Stimulated activated CD4-positive, alpha-beta T cell treated with anti-CD3 and anti-CD28 coated beads, Interleukin-1b, Interleukin-23, amount 100 ng/mL, for 1 hour (primary cell): ENCODE measurements at places on chromosomes 3 and 15.

- DNase-seq: no peak
Measured at GRCh38 chr3:39273119-39273518, 6.7 kb downstream of the CX3CR1 start.

- DNase-seq: no peak
Measured at GRCh38 chr15:64614519-64614918, 154.1 kb downstream of the ZNF609 start.

- no peak for DNase-seq
Measured at GRCh38 chr3:143595456-143596077, 252.7 kb downstream of the SLC9A9 start.

- no peak for DNase-seq
Measured at GRCh38 chr3:189372243-189372642, 200.5 kb downstream of the TPRG1 start.

- no peak for DNase-seq
Measured at GRCh38 chr15:40418126-40418525, 12.5 kb downstream of the IVD start.

DNA sequence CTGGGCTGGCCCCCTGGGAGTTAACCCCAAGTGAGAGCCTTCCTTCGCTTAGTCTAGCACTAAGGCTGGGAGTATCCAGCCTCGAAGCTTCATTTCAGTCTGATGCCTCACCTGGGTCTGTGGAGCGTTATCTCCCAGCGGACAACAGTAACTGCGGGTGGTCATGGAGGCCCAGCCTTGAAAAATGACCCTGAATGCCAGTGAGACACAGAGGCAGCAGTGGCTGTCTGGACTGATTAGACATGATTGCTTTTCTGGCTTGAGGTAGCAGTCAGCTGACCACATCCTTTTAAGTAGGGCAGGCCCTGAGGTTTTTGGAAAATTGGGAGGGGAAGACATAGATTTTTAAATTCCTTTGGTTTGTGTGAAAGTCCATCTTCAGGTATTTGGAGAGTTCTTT lies 28.2 kb upstream of the TRIM59 start:
- DNase-seq: no peak

GRCh38 chr3:126982126-126982470 lies 817 bp upstream of the PLXNA1 start:
- DNase-seq: peak; percentile 39

- DNase-seq: no peak
Measured at GRCh38 chr3:190192087-190192486, 71.4 kb upstream of the P3H2 start.

GRCh38 chr15:98803228-98804056 lies 155.1 kb downstream of the IGF1R start:
- DNase-seq: no peak

DNA sequence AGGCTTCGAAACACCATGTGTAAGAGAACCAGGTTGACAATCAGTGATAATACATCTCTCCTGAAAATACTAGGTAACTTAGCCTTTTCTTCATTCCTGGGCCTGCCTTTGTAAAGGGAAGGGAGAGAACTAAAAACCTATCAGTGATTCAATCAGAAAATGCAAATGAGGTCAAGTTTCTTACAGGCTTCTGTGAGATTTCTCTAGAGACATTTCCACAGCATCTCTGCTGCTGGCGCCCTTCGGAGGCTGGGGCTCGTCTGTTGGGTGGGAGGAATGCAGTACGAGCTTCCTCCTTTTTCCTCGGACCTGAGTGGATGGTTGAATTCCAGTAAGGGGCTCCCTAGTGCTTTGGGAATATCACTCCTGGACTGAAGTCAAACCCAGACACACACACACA lies 340.4 kb upstream of the ICE2 start:
- DNase-seq: no peak

DNA sequence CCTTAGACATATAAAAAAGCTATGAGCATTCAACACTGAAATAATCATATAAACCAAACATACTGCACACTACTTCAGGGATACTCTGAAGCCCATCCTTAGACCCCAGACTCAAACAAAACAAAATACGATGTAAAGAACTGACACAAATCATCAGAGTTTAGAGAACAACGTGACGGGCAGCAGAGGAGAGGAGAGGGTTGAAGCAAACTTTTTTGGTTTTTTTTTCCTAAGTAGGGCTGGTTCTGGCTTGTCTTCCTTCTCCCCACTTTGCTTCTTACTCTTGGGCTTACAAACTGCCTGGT lies 34.7 kb downstream of the GAP43 start:
- no peak for DNase-seq

GRCh38 chr3:9349321-9350117 lies 13.3 kb upstream of the THUMPD3 start:
- no peak for DNase-seq

GRCh38 chr3:71917545-71917944 lies 132.6 kb upstream of the PROK2 start:
- no peak for DNase-seq

DNA sequence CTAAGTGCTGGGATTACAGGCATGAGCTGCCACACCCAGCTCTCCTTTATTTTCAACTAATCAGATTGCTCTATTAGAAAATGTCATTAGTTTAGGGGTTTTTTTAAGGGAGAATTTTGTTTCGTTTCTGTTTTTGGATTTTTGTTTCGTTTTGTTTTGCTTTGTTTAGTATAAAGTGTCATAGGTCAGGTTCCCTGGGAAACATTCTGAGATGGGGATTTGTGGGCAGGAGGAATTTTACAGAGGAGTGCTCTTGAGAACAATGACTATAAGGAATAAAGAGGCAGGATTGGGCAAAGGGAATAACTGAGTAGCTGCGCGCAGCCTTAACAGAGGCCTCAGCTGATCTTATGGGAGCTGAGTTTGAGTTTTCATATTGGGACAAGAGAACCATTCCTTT lies 86.8 kb upstream of the NR2F2 start:
- no peak for DNase-seq

DNA sequence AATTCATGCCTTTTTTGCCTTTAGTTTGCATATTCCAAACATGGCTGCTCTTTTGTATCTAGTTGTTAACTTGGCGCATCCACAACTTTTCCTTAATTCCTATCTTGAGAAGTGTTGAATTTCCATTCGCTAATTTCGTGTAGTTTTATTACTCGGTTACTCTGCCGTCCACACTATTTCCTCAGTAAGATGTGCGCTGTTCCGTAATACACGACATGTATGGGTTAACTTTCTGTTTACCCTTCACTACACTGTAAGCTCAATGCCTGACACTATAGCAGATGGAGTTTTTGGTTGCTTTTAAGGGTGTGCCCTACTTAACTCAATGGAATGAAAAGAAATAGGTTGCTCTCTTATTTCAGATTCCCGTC lies 724 bp downstream of the RPSA start:
- no peak for DNase-seq

DNA sequence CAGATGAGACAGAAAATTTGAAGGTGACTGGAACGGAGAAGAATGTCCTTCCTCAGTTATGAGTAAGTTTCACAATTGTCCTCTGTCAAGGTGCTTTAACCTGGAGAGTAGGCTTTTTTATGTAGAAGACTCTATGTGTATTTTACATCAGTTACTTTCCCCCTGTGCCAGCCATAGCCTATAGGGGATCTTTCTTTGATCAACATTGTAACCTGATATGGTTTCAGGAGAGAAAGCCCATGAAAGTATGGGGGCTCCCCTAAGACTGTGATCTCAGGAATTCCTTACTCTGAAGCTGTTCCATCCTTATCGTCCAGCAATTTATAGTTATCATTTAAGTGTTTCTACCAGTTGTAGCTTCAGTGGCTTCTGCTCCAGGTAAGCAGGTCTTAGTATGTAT lies 1076.3 kb upstream of the EPHA6 start:
- no peak for DNase-seq

DNA sequence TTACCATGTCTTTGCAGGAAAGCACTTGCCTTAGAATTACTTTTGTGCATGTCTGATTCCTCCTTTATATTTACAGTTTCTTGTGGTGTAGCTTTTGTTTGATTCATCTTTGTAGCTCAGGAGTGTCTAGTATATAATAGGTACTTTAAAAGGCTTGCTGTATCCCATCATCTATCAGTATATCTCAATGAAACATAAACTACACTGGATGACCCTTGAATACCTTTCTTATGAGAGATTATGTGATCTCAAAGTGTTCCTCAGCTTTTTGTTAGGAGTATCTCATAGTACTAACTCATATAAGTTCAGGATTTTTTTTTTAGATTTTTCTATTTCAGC lies 234.8 kb downstream of the PYDC2 start:
- DNase-seq: no peak

- no peak for DNase-seq
Measured at GRCh38 chr15:79956354-79956939, 14.5 kb downstream of the BCL2A1 start.

DNA sequence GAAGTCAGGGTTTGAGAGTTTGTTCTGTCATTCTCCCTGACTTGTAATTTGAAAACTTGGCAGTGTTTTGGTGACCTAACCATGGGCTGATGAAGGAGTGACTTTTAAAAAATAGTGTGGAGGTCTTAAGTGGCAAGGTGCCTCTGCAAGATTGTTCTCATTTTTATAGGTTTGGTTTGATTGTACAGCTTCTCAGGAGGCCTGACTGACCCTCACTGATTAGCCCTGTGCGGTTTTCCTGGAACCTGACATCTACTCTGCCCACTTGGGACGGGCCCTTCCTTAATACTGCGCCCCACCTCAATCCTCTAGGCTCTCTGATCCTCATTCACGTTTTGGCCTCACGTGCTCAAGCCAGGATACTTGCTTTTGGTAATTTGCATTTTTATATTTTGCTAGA lies 2.8 kb downstream of the UBE2E1 start:
- DNase-seq: no peak

GRCh38 chr3:109825971-109826810 lies 488.8 kb upstream of the DPPA4 start:
- DNase-seq: no peak

GRCh38 chr15:64681424-64682024 lies 93.9 kb downstream of the RBPMS2 start:
- no peak for DNase-seq

GRCh38 chr15:74274470-74275038 lies 38.4 kb downstream of the CCDC33 start:
- DNase-seq: no peak

GRCh38 chr15:80580106-80580505 lies 115.0 kb upstream of the ABHD17C start:
- DNase-seq: no peak

DNA sequence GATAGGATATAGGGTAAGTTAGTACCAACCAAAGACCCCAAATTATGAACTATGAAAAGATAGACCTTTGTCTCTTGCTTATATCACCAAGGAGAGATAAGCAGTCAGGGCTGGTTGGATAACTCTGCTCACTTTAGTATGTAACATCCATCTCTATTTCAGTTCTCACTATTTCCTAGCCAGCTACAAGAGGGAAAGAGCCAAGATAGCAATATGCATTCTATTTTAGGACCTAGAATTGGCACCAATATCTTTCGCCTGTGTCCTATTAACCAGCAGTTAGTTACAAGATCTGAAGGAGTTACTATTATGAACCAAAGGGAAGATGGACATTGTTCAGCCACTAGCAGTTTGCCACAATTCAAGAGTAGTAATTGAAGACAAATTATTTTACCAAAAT lies 457.5 kb downstream of the NSUN3 start:
- no peak for DNase-seq

DNA sequence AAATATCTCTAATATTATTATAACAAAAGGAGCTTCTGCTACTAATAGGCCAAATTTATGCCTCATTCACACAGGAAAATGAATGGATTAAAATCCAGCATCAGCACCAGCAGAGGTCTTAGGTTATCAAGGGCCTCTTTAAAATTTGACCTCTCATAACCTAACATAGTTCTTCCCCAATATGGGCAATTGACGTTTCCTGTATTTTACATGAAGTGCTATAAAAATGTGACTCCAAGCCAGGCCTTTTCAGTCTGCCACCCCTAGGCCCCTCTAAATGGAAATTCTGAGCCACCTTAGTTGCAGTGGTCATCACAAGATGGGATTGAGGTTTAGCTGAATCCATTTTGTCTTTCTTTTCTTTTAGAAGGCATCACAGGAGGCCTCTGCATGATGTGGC lies 70.1 kb downstream of the CASR start:
- DNase-seq: no peak
